ENCODE measurements at places on chromosomes 7 and 10.

GRCh38 chr7:140415361-140415760 is 11.5 kb downstream of the RAB19 start:
- DNase-seq = no peak

DNA sequence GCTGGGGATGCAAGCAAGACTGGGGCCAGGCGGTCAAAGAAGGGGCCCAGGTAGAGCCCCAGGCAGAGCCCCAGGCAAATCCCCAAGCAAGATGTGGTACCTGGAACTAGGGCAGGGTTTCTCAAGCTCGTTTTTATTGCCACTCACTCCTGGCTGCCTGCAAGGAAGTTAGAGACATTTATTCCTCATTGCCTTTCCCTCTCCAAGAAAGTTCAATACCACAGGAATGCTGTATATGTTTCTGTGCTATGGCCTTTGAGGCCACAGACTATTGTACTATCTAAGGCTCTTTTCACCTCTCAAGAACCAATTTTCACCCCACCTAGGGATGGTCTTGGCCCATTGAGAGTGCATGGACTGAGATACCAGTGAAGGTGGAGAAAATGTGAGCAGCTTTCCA is 71.3 kb downstream of the TACC2 start:
- DNase-seq = no peak

GRCh38 chr7:24995466-24995865 is 15.5 kb upstream of the OSBPL3 start:
- DNase-seq = no peak

- no peak for DNase-seq
Measured at GRCh38 chr7:4714767-4715409, 32.8 kb downstream of the FOXK1 start.

- DNase-seq = no peak
Measured at GRCh38 chr10:62632071-62632809, 172.3 kb upstream of the ADO start.

GRCh38 chr10:109191823-109192222 is 731.5 kb downstream of the XPNPEP1 start:
- no peak for DNase-seq

- no peak for DNase-seq
Measured at GRCh38 chr10:42971251-42971599, 105.6 kb upstream of the RET start.

DNA sequence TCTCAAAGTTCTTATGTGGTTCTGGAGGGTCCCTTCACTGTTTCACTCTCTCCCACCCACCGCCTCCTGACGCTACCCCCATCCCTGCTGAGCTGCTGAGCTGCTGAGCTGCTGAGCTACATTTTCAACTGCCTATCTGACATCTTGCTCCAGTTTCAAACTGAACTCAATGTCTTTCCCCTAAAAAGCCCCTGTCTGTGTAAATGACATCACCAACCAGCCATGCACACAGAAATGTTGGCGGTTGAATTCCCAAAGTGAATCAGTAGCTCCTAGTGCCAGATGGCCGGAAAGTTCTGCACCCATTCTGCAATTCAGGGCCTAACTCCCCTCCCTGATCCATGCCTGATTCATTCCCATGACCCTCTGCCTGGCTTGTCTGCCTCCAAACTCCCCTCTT is 71.2 kb downstream of the WNT2 start:
- no peak for DNase-seq

- no peak for DNase-seq
Measured at GRCh38 chr10:119812684-119813083, 60.0 kb downstream of the MCMBP start.

- no peak for DNase-seq
Measured at GRCh38 chr10:49612513-49613164, 1.2 kb upstream of the CHAT start.

GRCh38 chr7:42236976-42237810 is at the start of gene GLI3:
Gene GLI3, minus strand, starts transcription at chr7:42237209. Its CDS starts 13,956 bp downstream, at chr7:42223253.
- DNase-seq = peak; percentile 58

DNA sequence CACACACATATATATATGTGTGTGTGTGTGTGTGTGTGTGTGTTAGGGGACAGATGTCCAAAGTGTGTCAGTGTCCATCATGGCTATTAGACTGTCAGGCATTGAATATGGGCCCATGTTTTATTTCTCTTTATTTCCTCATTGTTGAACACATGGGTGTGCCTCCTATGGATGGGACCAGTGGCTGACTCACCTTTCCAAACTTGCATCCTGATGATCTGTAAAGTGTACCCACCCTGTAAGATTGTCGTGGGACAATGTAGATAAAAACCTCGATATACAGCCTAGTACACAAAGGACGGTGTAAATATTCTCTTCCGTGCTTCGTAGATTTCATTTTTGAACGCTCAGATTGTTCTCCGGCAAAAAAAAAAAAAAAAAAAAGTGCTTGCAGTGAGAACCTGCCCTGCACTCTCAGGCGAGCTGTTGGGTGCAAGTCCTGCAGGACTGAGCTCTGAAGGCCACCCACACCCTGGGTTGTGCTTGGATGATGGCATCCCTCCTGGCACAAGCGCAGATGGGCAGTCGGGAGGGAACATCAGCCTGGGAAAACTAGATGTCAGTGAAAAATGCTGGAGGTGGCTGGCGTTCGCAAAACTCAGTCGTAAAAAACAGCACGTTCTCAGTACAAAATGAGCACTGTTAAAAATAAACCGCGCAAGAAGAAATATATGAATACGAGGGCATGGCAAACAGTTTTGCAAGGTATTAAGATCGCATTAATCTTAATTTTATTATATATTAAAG is 166.9 kb downstream of the CUX1 start:
- DNase-seq = no peak

DNA sequence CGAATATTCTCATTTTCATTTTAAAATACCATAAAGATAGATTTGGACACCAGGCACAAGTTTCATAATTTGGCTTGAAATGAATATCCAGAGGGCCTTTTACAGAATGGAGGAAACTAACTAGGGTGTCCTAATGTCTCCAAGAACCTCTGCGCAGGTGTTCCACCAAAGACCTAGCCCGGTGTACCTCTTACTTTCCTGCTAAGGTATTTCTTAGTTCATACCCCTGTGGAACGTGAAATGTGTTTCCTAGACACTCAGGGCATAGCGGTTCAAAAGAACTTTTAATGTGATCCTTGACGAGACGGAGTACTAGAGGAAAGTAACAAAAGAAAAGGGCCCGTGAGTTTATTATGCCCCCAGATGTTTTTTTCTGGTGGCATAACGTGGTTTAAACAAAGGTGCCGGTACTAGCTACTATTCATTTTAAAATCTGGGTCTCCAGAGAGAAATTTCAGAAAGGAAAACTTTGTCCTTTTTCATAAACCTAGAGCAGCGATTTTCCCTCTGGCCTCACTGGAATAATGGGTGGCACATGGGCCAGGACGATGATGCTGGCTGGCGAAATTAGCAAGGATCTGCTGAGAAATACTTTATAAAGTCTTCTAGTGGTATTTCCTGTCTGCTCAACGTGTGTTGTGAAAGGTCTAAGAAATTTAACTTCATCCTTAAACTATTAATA is 1.4 kb downstream of the APBB1IP start:
- no peak for DNase-seq

DNA sequence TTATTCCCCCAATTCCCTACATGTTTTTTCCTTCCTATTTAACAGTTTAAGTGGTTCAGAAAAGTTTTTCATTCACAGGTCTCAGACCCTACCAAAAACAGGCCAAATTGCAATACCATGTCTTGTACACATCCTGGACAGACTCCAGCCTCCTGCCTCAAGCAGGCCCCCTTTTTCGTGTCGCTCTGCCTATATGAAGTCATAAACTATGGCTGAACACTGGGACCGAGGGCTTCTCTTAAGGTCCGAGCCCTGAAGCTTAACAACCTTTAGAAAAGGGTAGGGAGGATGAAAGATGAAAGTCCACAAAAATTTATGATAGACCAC is 1.4 kb downstream of the FBXW4 start:
- no peak for DNase-seq

DNA sequence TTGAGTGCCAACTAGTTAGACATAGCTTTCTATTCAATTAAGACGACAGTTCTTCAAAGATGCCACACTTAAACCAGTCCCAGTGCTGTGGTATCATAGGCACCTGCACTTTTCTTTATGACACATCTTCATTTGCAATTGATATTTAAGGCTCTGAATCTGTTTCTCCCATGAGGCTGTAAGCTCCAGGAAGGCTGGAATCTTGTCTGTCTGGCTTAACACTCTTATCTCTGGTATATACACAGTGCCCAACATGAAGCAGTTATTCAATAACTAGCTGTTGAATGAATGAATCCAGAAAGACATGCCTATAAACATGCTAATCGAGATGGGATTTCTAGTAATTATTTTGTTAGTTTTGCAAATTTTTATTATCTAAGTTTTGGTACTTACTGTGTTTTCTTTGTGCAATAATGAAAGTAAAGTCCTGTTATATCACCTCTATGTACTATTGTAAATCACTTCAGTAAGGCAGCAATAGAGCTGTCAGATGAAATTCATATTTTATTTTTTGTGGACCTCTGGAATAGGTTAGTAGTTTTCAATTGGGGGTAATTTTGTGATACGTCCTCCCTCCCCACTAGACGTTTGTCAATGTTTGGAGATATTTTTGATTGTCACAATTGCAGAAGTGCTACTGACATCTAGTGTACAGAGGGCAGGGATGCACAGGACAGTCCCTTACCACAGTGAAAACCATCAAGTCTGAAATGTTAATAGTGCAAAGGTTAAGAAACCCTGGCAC is 51.3 kb upstream of the STEAP4 start:
- no peak for DNase-seq

GRCh38 chr10:680146-680545 is 9.3 kb downstream of the DIP2C start:
- no peak for DNase-seq

GRCh38 chr7:154289119-154289518 is 236.9 kb downstream of the DPP6 start:
- no peak for DNase-seq

GRCh38 chr7:102860351-102860811 is 52.4 kb upstream of the LRRC17 start:
- no peak for DNase-seq

- no peak for DNase-seq
Measured at GRCh38 chr10:2414039-2414438, 653.3 kb upstream of the PFKP start.

GRCh38 chr10:67808704-67809103 is 29.3 kb downstream of the DNAJC12 start:
- no peak for DNase-seq

DNA sequence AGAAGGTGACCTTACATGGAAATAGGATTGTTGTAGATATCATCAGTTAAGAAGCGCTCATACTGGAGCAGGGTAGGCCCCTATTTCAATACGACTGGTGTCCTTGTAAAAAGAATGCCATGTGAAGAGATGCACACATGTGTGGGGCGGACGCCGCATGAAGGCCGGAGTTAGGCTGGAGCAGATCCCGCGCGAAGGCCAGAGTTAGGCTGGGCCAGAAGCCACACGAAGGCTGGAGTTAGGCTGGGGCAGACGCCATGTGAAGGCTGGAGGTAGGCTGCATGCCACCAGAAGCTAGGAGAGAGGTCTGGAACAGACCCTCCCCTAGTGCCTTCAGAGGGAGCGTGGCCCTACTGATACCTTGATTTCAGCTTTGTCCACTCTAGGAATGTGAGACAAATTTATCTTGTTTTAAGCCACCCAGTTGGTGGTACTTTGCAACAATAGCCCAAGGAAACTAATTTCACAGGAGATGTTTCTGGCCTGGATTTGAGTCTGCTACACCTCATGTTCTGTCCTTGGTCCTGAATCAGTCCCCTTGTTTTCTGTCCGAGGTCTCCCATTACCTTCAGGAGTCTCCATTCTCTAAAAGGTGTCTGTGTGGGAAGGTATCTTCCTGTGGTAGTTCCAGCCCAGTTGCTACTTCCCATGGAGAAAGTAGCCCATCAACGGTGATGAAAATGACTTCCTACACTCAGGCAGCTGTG is 585.8 kb downstream of the LRMDA start:
- DNase-seq = no peak
